Amygdala (tissue), 56 donors: ENCODE measurements at places on chromosomes 3 and 15.

DNA sequence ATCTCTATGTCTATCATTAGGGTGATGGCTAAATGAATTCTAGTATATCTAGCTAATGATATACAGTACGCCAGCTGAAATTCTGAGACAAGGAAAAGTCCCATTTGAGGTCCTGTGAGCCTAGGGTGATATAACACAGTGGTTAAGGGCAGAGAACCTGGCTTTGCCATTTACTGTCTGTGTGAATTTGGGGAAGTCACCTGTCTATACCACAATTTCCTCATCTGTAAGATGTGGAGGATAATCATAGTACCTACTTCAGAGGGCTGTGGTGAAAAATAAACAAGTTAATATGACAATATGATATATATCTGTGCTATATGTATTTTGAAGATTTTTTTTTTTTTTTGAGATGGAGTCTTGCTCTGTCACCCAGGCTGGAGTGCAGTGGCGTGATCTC, 9.8 kb upstream of the ANKDD1A start:
- DNase-seq: no peak

GRCh38 chr15:63086271-63086670, 35.4 kb upstream of the LACTB start:
- DNase-seq: no peak

GRCh38 chr15:41648097-41648496, 12.1 kb upstream of the MGA start:
- DNase-seq: no peak

DNA sequence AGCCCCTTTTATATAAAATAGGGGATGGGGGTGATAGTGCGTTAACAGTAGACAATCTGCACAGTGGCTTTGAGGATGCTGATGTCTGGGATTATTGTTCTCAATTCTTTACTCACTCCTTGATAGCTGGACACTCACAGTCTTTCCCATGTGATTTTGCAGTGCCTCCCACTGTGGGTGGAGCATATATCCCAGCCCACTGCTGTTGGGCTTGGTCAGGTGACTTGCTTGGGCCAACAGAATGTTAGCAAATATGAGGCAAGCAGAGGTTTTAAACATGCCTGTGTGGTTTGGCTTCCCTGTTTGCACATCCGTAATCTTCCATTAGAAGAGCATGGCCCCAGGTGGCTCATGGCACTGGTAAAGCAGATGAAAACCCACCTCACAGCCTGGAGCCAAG, 46.5 kb downstream of the CPA3 start:
- no peak for DNase-seq

DNA sequence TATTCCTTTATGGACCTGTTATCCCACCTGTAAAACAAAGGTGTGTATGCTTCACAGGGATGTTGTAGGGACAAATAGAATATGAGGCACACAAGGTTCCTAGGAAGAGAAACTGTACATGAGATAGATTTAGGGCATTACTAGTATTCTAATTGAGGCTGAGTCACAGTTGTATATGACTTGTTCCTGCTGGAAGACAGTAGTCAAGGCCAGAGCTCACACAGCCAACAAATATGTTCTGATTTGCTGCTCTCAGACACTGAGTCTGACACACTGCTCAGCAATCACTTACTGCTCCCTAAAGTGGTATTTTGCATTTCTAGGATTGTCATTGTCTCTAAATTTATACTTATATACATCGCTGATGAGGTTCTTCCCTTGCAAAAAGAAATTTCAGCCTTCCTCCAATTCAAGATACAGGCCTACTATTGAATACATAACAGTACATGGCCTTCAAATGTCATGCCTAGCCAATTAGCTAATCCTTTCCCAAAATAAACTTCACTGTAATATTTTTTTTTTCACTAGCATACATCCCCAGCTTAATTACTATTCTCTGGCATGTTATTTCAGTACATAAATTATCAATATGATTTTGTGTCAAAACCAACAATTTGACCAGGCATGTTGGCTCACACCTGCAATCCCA, 69.8 kb downstream of the TIGIT start:
- no peak for DNase-seq

DNA sequence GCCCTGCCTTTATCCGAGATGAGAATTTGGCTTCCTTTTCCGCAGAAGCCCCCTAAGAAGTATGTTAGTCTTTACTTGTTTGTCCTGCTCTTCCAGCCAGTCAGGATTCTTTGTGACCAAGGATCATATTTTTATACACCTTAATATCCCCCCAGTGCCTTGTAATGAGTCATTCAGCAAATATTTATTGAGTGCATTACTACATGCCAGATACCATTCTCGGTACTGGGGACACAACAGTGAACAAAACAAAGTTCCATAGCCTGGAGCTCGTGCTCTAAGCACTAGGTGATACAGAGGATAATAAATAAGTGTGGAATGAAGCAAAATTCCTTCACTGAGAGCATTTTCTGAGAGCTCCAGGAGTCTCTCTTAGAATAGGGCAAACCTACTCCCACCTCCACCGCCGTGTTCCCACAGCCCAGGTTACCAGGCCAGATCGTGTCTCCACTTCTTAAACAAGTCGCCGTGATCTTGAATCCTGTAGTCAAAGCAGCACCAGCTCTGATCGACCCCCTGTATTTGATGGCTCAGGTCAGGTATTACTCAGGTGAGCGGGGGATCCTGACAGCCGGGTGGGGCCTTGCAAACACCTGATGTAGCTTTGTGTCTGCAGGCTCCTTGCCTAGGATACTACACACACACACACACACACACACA, 18.5 kb downstream of the TTC21A start:
- DNase-seq: no peak

GRCh38 chr15:46266661-46267060, 631.8 kb downstream of the SQOR start:
- no peak for DNase-seq

- no peak for DNase-seq
Measured at GRCh38 chr3:56125358-56126005, 342.8 kb downstream of the ERC2 start.

GRCh38 chr3:172132159-172132586, 92.8 kb downstream of the FNDC3B start:
- DNase-seq: no peak

- no peak for DNase-seq
Measured at GRCh38 chr3:65854606-65855304, 184.0 kb downstream of the MAGI1 start.

DNA sequence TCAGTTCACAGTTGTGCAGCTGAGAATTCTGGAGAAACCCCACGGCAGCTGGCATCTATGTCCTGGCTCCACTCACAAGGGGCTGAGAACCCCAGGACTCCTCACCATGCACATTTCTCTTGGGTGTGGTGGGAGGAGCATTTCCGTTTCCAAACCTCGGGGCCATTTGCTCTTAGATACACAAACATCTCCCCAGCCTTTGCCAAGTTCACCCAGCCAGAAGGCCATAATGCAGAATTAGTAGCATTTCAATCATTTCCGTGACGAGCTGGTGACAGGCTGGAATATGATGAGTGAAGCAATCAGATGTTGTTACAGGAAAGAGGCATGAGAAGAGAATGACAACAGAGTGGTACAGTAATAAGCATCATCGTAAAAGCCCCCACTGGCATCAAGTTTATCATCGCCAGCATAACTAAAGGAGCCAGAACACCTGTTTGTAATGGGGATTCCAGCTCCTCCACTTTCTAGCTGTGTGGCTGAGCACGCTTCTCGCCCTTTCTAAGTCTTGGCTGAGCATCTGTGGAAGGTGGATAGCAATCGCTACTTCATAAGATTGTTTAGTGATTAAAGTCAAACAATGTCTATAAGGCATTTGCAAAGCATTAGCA, 82.0 kb downstream of the LIPC start:
- no peak for DNase-seq
